ENCODE measurements at places on chromosomes 11 and 22. TPM values are rescaled to one million over a fixed set of nuclear protein-coding genes. Genes with fewer than 3 reads are reported as not detected.

Gene RSF1
- 9.8 TPM for polyA plus RNA-seq

Gene OR1S1
- not detected for polyA plus RNA-seq

DNA sequence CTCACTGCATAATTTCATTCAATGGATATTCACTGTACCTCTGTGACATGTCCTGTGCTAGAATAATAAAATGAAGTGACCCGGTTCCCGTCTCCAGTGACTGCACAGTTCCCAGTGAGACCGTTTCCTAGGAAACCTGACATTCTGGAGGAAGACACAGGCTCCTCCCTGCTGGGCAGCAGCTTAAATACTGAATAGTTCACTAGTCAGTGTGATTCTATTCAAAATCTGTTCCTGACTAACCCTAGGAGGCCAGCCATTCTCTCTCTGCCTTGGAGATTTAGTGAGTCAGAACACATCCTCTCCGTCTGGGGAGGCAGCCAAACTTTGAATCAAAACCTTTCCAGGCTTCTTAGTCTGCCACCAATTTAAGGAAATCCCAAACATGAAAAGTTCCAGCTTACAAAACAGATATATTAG lies 11.3 kb downstream of the TRIM66 start:
- H3K4me1 ChIP-seq, result no peaks in the 10 kb centered on the region
- H3K27ac ChIP-seq, result no peak overlapping the region
- DNase-seq, result no peak
- H3K36me3 ChIP-seq, result peaks cover 16% of the 10 kb centered on the region
- H3K27me3 ChIP-seq, result no peaks in the 10 kb centered on the region

DNA sequence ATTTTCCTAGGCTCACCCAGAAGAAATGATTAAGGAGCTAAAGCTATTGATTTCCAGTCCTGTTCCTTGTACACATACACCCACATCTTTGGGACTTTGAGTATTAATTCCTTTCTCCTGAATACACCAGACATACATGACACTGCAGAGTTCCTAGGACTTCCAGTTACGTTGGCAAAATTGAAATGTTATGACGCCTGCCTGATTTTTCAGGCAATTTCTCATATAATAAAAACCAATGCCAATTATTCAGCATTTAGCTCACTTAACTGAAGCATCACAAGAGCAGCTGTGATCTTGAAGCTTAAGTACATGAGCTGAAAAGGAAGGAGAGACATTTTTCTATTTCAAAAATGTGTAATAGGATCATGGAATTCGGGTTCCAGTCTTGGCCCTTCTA lies 4.5 kb downstream of the CLMP start:
- H3K27ac ChIP-seq, result no peak overlapping the region
- no peak overlapping the region for H3K4me3 ChIP-seq
- DNase-seq, result no peak
- H3K27me3 ChIP-seq, result peaks cover 5% of the 10 kb centered on the region

DNA sequence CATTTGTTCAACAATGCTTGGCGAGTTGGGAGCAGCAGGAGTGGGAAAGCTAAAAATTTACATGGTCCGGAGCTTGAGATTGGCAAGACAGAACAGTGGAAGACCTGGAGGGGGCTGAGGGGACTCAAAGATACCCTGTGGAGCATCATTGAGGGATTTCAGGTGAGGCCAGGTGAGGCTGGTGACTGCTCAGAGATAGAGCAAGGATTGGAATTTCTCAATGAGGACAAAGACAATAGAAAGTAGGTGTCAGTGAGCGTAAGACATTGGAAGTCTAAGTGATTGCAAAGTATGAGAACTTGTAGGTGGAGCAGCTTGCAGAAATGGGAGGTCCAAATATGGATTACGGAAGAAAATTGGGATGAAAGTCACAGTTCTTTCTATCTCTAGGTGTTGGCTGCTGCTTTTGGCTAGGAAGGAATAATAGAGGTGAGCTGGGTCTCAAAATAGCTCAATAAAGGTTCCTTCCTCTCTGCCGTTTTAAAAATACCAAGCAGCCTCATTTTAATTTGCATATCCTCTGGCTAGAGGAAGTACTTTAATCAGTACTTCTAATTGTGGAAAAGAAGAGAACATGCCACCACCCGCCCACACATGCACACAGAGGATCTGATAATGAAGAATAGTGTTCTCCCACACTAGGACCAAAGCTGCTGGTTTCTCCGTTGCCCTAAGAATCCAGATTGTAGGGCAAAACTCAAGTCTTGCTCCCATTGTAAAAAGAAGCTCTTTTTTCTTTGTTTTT lies 41.8 kb upstream of the SORL1-AS1 start:
- H3K27me3 ChIP-seq, result no peaks in the 10 kb centered on the region
- DNase-seq, result no peak

Gene SLC37A4
- polyA plus RNA-seq, result 124 TPM

GRCh38 chr11:31861011-31861410 lies 49.9 kb upstream of the PAX6 start:
- no peak overlapping the region for H3K27ac ChIP-seq
- H3K4me3 ChIP-seq, result no peak overlapping the region
- H3K27me3 ChIP-seq, result no peaks in the 10 kb centered on the region
- DNase-seq, result no peak
- no peaks in the 10 kb centered on the region for H3K36me3 ChIP-seq

GRCh38 chr11:63610604-63611394 lies 3.4 kb downstream of the PLAAT3 start:
- peak overlapping the region; percentile 73 for H3K27ac ChIP-seq
- no peak overlapping the region for H3K4me3 ChIP-seq
- peaks cover 21% of the 10 kb centered on the region for H3K27me3 ChIP-seq
- peaks cover 22% of the 10 kb centered on the region for H3K4me1 ChIP-seq
- no peak for DNase-seq

Gene MICAL2
- 22.2 TPM for polyA plus RNA-seq

Gene CRYBB3
- 0.91 TPM for polyA plus RNA-seq

- H3K27ac ChIP-seq, result no peak overlapping the region
- H3K4me3 ChIP-seq, result no peak overlapping the region
- H3K36me3 ChIP-seq, result no peaks in the 10 kb centered on the region
- H3K27me3 ChIP-seq, result no peaks in the 10 kb centered on the region
Observed at GRCh38 chr11:17384002-17384511, 4.4 kb downstream of the KCNJ11 start.

All from small intestine (tissue), 16 donors.